ENCODE measurements at places on chromosomes 12 and 14. TPM values are rescaled to one million over a fixed set of nuclear protein-coding genes. Genes with fewer than 3 reads are reported as not detected.

FRMD6 gene
- total RNA-seq = 0.81 TPM

DNA sequence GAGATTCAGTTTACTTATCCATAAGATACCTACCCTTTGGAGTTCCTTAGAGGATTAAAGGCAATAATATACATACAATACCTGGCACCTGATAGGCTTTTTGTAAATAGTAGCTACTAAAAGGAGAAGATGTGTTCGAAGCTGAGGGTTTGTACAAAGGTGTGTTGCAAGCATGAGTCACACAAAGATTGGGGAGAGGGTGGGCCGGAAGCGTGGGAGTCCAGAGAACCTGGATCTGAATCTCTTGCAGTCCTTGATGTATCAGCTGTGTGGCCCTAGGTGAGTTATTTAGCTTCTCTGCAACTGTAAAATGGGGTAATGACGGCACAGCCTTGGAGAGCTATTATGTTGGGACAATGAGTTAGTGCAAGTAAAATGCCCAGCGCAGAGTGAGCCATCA lies 61.6 kb upstream of the PSMC1 start:
- H3K4me3 ChIP-seq = no peak overlapping the region
- no peaks in the 10 kb centered on the region for H3K27me3 ChIP-seq
- no peak for DNase-seq
- H3K36me3 ChIP-seq = no peaks in the 10 kb centered on the region
- no peak overlapping the region for H3K27ac ChIP-seq
- no peaks in the 10 kb centered on the region for H3K4me1 ChIP-seq

DNA sequence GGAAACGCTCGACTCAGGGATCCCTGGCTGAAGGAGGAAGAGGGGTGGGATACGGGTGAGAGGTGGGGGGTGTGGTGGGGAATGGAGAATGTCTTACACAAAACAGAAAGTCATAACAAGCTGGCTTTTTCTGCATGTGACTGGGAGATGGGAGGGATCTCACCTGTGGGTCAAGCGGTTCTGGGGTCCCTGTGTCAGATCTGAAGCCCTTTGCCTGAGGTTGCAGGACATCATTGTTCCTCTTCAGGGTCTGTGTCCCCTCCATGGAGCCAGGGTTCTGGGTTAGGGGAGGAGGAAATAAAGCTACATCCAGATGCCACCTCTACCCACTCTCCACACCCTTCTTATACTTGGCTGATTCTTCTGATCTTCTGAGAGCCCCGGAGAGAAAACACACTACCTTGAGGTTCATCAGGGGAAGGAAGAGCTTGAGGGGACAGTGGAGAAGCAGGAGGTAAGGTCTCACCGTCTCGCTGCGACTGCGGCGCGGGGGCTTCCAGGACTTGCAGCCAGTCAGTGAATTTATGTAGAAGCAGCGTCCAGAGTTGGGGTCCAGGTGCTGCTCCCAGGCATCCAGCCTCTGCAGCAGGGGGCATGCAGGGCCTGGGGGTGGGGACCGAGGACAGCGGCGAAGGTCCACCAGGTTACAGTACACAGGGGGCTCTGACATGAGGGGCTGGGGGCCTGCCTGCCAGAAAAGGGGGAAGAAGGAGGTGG lies 2.5 kb downstream of the ARHGAP9 start:
- H3K36me3 ChIP-seq = peaks cover 27% of the 10 kb centered on the region
- DNase-seq = peak; percentile 43
- peaks cover 78% of the 10 kb centered on the region for H3K4me1 ChIP-seq
- peak overlapping the region; percentile 91 for H3K4me3 ChIP-seq
- peak overlapping the region; percentile 86 for H3K27ac ChIP-seq

DNA sequence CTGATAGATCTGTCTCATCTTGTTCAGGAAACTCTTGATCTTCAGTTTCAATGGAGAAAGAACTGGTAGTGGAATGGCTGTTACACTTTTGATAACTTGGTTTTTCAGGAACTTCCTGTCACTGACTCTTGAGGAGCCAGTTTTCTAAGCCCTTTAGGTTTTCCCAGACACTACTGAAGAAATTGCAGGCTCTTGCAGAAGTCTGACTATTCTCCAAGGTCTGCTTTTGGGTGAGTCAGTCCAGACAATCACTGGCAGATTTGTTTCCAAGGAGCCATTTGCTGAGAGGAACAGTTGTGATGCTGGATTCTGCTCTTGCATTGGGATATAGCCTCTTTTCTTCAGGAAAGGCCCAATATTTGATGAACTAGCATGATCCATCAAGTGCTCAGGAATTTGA lies 468.0 kb downstream of the FUT8 start:
- DNase-seq = no peak
- H3K36me3 ChIP-seq = no peaks in the 10 kb centered on the region
- no peak overlapping the region for H3K4me3 ChIP-seq
- H3K4me1 ChIP-seq = peaks cover 47% of the 10 kb centered on the region
- no peak overlapping the region for H3K27ac ChIP-seq

- no peak overlapping the region for H3K4me3 ChIP-seq
- H3K4me1 ChIP-seq = peaks cover 86% of the 10 kb centered on the region
- H3K27me3 ChIP-seq = no peaks in the 10 kb centered on the region
- no peak for DNase-seq
- no peak overlapping the region for H3K27ac ChIP-seq
These were observed 15.3 kb downstream of the VPS37B start for GRCh38 chr12:122880668-122881067.

Measured in CD4-positive, alpha-beta memory T cell (primary cell).